ENCODE measurements at places on chromosomes 12 and 14.

DNA sequence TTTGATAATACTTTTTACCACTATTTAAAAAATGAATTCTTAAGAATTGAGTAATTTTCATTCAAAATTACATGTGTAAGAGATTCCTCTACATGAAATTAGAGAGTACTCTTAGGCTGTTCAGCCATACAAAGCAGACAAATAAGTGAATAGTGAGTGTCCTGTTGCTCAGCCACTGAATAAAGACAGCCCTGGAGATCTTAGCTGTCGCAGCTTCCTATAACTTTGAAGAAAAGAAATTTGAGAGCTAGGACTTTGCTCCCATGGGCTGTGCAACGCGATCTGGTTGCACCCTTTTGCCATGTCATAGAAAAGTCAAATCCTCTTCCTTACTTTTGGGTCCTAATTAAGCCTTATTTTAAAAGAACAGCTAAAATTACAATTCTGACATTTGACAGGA is 40.9 kb upstream of the LRIG3 start:
- no peak for DNase-seq

DNA sequence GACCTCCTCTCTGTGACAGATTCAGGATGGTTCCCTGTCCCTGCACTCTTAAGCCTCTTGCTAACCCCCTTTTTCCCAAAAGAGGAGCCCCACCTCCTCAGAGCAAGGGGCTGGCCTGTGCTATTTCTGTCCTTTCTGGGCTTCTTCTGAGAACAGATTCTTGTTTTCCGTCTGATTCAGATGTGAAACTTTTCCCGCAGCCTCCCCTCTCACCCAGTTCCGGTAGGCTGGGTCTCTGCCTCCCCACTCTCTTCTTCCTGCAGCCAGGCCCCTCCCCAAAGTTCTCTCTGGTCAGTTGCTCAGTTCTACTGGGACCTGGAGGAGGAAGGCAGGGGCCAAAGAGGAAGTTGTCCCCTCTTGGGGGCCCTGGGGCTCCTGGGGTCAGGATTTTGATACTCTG is 11.8 kb downstream of the PDE1B start:
- no peak for DNase-seq

DNA sequence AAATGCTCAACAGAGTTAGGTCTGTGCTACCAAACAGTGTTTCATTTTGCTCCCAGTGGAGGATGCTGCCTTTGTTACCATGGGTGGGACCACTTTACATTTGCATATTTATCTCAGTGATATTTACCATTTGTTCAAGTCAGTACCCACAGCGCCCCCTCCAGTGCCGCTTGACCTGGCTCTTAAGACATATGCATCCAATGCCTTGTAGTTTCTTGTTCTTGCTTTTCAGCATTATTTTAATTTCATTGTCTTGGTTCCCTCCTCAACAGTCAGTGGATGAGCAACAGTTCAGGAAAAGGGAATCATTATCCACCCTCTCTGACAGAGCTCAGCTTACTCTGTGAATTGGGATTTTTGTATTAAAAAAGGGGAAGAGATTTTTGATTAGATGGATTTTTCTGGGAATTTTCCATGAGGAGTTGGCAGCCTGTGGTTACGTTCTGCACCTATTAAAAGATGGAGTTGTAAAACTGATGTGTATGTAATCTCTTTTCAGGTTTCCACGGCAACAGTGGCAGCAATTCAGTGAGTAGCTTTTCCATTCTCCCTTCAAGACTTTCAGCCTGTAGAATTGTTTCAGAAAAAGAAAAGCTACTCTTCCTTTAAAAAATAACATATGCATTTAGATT is 240.5 kb upstream of the DAAM1 start:
- peak; percentile 11 for DNase-seq

- peak; percentile 13 for DNase-seq
Observed at GRCh38 chr12:62934239-62934798, 631 bp downstream of the PPM1H start.

GRCh38 chr12:21542403-21542802 is 16.3 kb downstream of the SPX start:
- no peak for DNase-seq

GRCh38 chr12:52070185-52070925 is 577 bp downstream of the ATG101 start:
- no peak for DNase-seq

DNA sequence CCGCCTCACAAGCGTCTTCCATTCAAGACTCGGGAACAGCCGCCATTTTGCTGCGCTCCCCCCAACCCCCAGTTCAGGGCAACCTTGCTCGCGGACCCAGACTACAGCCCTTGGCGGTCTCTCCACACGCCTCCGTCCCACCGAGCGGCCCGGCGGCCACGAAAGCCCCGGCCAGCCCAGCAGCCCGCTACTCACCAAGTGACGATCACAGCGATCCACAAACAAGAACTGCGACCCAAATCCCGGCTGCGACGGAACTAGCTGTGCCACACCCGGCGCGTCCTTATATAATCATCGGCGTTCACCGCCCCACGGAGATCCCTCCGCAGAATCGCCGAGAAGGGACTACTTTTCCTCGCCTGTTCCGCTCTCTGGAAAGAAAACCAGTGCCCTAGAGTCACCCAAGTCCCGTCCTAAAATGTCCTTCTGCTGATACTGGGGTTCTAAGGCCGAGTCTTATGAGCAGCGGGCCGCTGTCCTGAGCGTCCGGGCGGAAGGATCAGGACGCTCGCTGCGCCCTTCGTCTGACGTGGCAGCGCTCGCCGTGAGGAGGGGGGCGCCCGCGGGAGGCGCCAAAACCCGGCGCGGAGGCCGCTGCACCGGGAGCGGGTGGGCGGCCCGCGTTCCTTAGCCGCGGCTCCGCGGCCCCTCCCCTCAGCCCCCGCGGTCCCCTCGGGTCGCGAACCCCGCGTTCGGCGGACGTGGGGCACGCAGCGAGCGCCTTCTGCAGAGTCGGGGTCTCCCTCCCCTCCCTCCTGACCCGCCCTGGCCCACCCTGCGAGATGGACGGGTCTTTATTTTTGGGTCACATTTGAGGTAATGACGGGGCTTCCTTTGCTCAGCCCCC is at the start of gene UBC:
UBC (minus strand) TSS at position 259 of the 847 bp plus-strand sequence. CDS start 879 bp downstream, outside the sequence.
- DNase-seq: peak; percentile 98

DNA sequence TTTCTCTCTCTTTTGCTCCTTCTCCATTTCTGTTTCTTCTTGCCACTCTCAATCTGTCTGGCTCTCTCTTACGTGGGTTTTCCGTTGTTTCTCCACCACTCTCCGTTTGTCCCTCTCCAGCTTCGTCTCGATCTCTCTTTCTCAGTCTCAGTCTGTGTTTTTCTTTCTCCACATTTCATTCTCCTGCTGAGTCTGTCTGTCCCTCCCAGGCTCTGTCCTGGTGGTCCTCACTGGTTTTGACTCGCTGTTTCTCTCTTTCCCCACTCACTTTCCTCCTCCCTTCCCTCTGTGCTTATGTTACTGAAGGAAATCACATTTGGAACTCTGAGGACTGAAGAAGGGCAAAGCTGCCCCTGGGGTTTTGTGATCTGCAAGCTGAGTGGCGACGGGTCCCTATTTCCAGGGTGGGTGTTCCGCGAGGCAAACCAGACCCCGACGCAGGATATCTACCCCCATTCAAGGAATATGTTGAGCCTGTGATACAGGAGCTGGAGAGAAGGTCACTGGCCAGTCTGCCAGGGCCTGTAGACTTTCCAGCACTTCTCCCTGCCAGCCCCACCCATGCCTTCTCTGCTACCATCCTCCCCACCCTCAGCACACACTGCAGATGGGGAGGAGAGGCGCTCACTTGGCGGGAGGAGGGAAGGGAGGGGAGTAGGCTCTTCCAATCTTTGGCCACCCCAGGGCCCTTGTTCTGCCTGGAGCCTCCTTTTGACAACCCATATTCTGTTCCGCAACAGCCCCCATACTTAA is 102.7 kb upstream of the MAP1LC3B2 start:
- DNase-seq: no peak

GRCh38 chr12:115404761-115405470 is 720.9 kb upstream of the TBX3 start:
- DNase-seq: peak; percentile 74

DNA sequence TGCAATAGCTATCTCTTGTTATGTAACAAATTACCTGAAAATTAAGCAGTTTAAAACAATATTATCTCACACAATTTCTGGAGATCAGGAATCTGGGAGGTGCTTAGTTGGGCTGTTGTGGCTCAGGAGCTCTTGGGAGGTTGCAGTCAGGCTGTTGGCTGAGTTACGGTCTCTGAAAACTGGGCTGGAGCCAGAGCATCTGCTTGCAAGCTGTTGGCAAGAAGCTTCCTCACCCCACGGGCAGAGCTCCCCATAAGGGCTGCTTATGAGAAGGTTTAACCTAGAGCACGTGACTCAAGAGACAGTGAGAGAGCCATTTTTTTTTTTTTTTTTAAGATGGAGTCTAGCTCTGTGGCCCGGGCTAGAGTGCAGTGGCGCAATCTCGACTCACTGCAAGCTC is 346.8 kb downstream of the ATP23 start:
- peak; percentile 84 for DNase-seq

- DNase-seq: peak; percentile 85
Observed at GRCh38 chr12:75658901-75659823, 147.8 kb upstream of the KRR1 start.

- DNase-seq: no peak
Observed at GRCh38 chr14:93375673-93376156, 28.7 kb downstream of the COX8C start.

- no peak for DNase-seq
Observed at GRCh38 chr12:102471556-102471955, 8.8 kb downstream of the IGF1 start.
